ENCODE measurements at places on chromosomes 3 and 15.

DNA sequence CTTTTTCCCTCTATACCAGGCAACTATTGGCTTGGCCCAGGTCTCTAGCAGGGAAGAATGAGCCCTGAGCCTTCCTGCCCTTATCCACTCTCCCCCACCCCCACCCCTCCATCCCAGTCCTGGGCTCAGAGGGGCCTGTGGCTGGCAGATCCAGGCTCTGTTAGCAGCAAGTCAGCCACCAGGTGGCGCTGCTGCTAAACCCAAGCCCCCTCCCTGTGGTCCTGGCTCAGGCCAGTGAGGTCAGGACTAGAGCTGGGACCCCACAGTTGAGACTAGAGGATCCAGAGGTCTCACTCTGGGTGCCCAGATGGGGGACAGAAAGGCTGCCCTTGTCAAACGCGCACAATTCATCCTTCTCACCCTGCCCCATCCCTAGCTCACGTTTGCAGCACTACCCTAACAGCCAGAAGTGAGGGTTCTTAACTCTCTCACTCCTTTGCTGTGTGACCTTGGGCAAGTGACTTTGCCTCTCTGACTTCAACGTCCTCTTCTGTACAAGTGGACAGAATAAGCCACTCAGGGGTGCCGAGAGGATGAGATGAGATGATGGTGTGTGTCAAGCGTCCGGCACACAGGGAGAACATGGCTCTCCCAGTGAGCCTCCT lies 46.8 kb upstream of the SLC6A1 start:
- peak; percentile 87 for DNase-seq

- DNase-seq: no peak
These were observed 111.2 kb downstream of the SLC9A9 start for GRCh38 chr3:143737065-143737464.

DNA sequence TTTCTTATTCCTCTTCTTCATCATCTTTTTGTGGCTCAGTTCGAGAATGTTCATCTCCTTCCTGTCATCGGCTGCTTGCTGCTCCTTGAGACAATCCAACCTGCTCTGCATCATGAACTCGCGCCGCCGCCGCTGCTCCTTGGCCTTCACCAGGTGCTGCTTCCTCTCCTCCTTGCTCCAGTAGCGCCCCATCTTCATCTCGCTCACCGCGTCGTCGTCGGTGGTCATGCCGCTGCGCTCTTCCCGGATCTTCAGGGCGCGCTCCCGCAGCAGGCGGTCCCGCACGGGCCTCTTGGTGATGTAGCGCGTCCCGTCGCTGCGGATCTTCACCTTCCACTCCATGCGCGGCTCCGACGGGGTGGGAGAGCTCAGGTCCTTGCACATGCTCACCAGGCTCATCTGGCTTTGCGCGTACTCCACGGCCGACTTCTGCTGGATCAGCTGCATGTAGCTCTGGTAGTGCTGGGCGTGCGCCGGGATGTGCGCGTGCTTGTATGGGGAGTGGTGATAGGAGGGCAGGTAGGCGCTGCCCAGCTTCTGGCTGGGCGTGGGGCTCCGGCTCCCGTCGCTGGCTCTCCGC lies 241.2 kb downstream of the PDZRN3 start:
- DNase-seq: no peak

- DNase-seq: no peak
These were observed 18.2 kb upstream of the ADPGK start for GRCh38 chr15:72801590-72802325.

- DNase-seq: no peak
These were observed 535 bp downstream of the MCTP2 start for GRCh38 chr15:94231723-94232468.

DNA sequence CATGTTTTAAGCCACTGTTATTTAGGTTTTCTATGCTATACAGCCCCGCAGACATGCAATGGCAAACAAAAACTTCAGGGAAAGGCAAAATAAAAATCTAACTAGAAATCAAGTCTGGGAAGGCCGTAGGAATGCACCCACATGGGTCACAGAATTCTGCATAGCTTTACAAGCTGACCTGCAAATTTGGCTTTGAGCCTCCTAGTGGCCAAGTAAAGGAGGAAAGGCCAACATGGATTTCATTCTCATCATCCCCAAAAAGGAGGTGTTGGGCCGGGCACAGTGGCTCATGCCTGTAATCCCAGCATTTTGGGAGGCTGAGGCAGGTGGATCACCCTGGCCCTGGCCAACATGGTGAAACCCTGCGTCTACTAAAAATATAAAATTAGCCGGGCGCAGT lies 124.3 kb downstream of the FBLN2 start:
- no peak for DNase-seq

DNA sequence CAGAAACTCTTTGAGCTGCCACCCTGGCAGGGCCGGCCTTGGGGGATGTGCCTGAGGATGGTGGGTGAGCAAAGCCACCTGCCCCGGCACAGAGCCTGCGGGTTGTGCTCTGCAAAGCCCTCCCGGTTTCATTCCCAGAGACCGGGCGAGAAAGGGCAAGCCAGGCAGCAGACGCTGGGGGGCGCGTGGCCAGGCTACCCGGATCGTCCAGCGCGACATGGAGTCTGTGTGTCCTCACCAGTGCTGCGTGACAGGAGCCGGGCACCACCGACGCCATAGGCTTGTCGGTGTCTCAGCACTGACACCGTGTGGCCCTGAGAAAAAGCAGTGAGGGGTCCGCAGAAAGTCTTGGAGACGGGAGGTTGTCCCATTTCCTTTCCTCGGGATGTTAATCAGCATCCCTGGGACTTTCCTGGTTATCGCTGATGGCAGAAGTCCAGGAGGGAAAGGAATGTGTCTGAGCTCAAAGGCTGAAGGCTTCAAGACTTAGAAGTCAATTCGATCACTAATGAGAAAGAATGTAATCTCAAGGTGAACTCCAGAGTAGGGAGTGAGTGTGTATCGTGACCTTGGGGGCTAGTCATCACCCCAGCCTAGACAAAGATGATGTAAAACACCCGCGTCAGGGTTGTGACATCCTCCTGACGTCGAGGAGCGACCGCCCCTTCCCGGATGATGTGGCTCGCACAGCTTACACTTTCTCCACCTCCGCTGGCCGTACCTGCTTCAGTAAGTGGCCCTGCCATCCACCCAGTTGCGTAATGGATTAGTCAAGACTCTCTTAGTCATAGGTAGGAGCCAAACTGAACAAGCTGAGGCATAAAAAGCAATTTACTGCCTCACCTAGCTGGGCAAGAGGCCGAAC lies 36.3 kb upstream of the PLA2G4E start:
- DNase-seq: peak; percentile 71

- no peak for DNase-seq
These were observed 846.7 kb downstream of the EPHA3 start for GRCh38 chr3:89954137-89954536.

DNA sequence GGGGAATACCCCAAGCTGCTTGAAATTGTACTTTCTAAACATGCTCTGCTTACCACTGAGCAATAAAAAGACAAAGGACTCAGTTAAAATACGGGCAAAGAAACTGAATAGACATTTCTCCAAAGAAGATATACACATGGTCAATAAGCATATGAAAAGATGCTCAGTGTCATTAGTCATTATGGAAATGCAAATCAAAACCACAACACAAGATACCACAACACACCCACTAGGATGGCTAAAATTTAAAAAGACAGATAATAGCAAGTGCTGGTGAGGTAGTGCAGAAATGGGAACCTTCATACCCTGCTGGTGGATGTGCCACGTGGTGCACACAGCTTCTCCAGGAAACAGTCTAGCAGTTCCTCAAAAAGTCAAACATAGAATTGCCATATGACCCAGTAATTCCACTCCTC lies 21.3 kb downstream of the LRIG1 start:
- no peak for DNase-seq

- no peak for DNase-seq
These were observed 164.8 kb downstream of the AKAP13 start for GRCh38 chr15:85545185-85545584.

GRCh38 chr15:29613951-29614382 lies 208.3 kb downstream of the TJP1 start:
- DNase-seq: no peak

DNA sequence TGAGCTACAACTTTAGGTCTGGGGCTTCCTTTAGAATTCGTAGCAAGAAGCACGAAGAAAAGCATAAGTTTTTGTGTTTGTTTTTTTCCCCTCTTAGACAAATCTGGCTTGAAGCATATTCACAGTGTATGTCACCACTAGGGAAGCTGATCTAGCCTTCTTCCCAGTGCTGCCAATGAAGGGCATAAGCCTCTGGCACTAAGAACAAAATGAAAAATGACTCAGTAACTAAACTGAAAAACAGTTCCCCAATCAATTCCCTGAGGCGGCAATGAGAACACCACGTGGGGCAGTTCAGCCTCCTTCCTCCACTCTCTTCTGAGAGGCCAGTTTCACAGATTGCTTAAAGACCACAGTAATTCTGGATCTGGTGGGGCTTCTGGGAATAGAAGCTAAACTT lies 338.1 kb downstream of the GAP43 start:
- no peak for DNase-seq

- DNase-seq: no peak
These were observed 196.5 kb downstream of the MEX3B start for GRCh38 chr15:81849289-81849688.

- DNase-seq: no peak
These were observed 39.6 kb upstream of the TIMP4 start for GRCh38 chr3:12198301-12198700.

DNA sequence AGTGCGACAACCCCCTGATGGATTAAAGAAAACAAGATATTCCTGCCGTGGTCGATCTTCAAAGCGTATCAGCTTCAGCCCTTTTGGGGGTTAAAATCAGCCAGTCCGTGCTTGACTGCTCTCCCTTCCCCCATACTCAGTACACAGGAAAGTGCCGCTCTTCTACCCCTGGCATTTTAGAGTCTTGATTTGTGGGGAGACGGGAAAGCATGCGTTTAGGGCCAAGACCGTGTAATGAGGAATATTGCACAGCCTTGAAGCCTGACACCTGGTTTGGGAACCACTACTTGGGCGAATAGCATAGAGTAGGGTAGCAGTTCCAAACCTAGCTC lies 540 bp upstream of the EDC3 start:
- DNase-seq: no peak

DNA sequence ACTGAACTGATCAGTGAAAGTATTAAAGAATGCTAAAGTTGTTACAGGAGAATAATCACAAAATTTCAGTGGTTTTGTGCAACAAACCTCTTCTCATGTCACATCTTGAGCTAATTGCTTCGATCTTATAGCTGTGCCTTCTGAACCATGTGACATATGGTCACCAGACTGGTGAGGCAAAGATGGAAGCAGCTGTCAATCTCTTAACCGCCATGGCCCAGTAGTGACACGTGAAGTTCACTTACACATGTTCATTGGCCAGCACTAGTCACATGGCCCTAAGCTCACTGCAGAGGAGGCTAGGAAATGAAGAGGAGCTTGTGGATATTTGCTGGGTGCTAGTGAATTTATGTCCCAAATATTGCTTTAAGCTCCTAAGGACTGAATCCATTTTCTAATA lies 32.5 kb downstream of the BOC start:
- no peak for DNase-seq

- no peak for DNase-seq
These were observed 142.0 kb downstream of the GABRB3 start for GRCh38 chr15:26630857-26631256.

GRCh38 chr15:64703632-64703959 lies 71.8 kb downstream of the RBPMS2 start:
- no peak for DNase-seq

DNA sequence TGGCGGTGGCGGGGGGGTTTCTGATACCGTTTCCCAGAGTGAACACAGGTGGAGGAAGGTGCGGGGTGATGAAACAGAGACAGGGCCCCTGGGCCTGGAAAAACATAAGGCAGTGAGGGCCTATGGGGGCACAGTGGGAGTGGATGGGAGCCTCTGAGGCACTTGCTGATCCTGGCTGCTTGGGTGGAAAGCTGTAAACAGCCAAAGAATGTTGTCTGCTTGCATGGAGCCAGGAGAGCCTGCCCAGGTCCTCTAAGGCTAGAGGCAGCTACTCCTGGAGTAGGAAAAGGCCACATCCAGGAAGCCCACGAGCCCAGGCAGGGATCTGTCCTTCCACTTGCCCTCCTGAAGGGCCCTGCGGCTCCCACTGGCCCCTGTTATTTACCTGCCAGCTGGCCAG lies 2.9 kb upstream of the SEMA3B start:
- no peak for DNase-seq

GRCh38 chr15:64883100-64883581 lies 28.6 kb upstream of the ANKDD1A start:
- no peak for DNase-seq

GRCh38 chr15:82963471-82964341 lies 11.2 kb upstream of the HOMER2 start:
- no peak for DNase-seq

GRCh38 chr3:135558150-135558783 lies 407.3 kb upstream of the PPP2R3A start:
- DNase-seq: no peak

DNA sequence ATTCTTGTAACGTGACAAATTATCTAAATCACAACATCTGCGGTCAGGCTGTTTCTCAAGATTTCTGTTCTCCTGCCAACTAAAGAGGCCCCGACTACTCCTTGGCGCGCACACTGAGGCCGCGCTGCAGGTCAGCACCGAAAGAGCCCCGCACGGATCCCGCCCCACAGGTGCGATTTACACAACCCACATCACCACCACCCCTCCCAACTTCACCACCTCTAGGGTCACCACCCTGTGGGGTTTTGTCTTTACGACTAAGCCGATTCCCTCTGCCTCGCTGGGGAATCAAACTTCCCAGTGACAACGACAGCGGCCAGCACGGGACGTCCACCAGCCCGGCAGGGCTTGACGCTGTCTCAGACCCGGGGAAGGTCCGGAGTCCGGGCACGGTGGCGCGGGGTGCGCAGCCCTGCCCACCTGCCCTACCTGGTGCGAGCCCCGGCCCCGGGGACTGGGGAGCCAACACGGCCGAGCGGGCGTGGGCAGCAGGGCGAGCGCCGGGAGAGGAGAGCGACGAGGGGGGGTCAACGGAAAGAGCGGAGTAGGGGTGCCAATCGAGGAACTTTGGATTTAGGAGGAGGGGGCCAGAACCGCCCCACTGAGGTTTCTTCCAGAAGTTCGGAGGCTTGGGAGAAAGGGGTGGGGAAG lies 764 bp downstream of the UACA start:
- no peak for DNase-seq

GRCh38 chr3:129793319-129793718 lies 100.2 kb downstream of the TMCC1 start:
- no peak for DNase-seq

DNA sequence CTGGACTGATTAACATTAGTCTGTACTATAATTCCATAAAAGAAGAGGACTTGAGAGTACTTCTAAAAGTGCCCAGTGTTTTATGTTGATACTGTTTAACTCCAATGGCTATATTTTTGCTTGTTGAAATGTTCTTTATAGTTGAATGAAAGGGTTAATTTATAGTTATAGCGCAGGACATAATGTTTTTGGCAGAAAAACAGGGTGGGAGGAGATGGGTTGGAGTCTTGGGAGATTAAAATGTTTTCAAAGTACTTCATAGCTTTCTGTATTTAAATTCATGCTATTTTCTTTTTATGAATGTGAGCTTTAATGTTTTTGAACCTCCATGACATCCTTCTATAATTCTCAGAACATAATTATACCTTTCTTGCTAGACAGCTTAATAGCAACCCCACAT lies 108.2 kb downstream of the CNTN3 start:
- DNase-seq: no peak

DNA sequence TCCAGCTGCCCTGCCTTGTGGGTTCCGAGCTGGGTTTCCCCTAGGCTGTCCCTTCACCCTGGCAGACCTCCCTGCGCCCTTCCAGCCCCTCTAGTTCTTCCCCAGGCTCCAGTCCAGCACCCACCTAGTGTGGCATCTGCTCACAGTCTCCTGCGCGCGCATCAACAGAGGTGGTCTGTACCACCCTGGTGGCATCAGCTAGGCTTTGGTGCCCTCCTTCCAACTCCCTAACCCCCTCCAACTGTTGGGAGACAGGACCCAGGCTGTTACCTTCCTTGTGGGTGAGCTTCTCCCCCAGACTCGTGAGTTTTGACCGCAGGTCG lies 8.0 kb downstream of the CALML4 start:
- no peak for DNase-seq
